ENCODE measurements at places on chromosomes 3 and 15. TPM values are rescaled to one million over a fixed set of nuclear protein-coding genes. Genes with fewer than 3 reads are reported as not detected.

Gene MTMR10
- total RNA-seq: 35.7 TPM

Gene GCSAM
- total RNA-seq: 0.16 TPM

Gene GPR62
- not detected for total RNA-seq

Gene RGMA
- total RNA-seq: 9.7 TPM

Gene ADPRH
- 5.9 TPM for total RNA-seq

Gene ERC2
- 7.3 TPM for total RNA-seq

Gene EFHB
- not detected for total RNA-seq

Gene ROBO2
- total RNA-seq: 1.3 TPM

Gene CPLX3
- total RNA-seq: not detected

Gene PRR20G
- not detected for total RNA-seq

Gene PLCL2
- total RNA-seq: 7.8 TPM

Gene RNF123
- total RNA-seq: 26.2 TPM

Gene PAK2
- total RNA-seq: 71.2 TPM

Gene SSUH2
- total RNA-seq: not detected

Gene SLC38A3
- total RNA-seq: 0.98 TPM

Gene PEX11A
- total RNA-seq: 46.1 TPM

Gene KIF9
- total RNA-seq: 10.7 TPM

Gene GOLGA6L1
- not detected for total RNA-seq

Gene GOLGA8M
- 4.0 TPM for total RNA-seq

Gene ARGFX
- not detected for total RNA-seq

Gene SPRED1
- total RNA-seq: 28.1 TPM

Gene MCF2L2
- 1.5 TPM for total RNA-seq

Gene THBS1
- total RNA-seq: 623 TPM

Gene OXTR
- 250 TPM for total RNA-seq

Gene ATP13A5
- total RNA-seq: 4.5 TPM
